Thyroid gland (tissue), 4 donors: ENCODE measurements at places on chromosomes 2 and 18. TPM values are rescaled to one million over a fixed set of nuclear protein-coding genes. Genes with fewer than 3 reads are reported as not detected.

Gene MOCOS
- total RNA-seq: 0.54 TPM

Gene UGT1A6
- total RNA-seq: 3.3 TPM

Gene RTP5
- not detected for total RNA-seq

Gene UGT1A10
- total RNA-seq: not detected

Gene COLEC11
- total RNA-seq: 2.8 TPM

Gene TUBA3E
- not detected for total RNA-seq

Gene CHN1
- 9.7 TPM for total RNA-seq

Gene PTCD3
- 189 TPM for total RNA-seq

Gene COL6A3
- total RNA-seq: 168 TPM

Gene DCDC2C
- 1.5 TPM for total RNA-seq

Gene RFX8
- not detected for total RNA-seq

Gene MROH2A
- 15.2 TPM for total RNA-seq

Gene IL1A
- 0.40 TPM for total RNA-seq

Gene RAPGEF4
- total RNA-seq: 7.9 TPM

Gene CD8A
- 1.9 TPM for total RNA-seq

Gene RABL2A
- total RNA-seq: 24.1 TPM

Gene CCDC148
- 10.7 TPM for total RNA-seq

Gene TEKT4
- 0.27 TPM for total RNA-seq

Gene DQX1
- not detected for total RNA-seq

Gene NT5C1B
- not detected for total RNA-seq

Gene REEP1
- total RNA-seq: 2.5 TPM

Gene SGPP2
- total RNA-seq: 44.3 TPM

Gene SERPINB13
- not detected for total RNA-seq

Gene IL18RAP
- total RNA-seq: 1.6 TPM

Gene SERPINB7
- not detected for total RNA-seq

Gene NTSR2
- total RNA-seq: not detected

Gene TNS1
- total RNA-seq: 179 TPM

Gene DSG1
- total RNA-seq: not detected

Gene EVX2
- total RNA-seq: not detected

Gene POLE4
- total RNA-seq: 37.6 TPM

Gene SRD5A2
- total RNA-seq: not detected

Gene SERPINB10
- total RNA-seq: not detected

Gene TMEM182
- total RNA-seq: 3.3 TPM

Gene REG3G
- not detected for total RNA-seq

Gene ACMSD
- total RNA-seq: 1.4 TPM

Gene CCDC178
- total RNA-seq: 1.4 TPM

Gene SCN9A
- total RNA-seq: 6.7 TPM

Gene EVA1A
- total RNA-seq: 13.4 TPM

Gene CXXC1
- 53.7 TPM for total RNA-seq

Gene HOXD12
- total RNA-seq: not detected

Gene HOXD4
- total RNA-seq: 1.6 TPM

Gene ANTXR1
- total RNA-seq: 103 TPM

Gene LRRTM1
- total RNA-seq: 1.2 TPM

Gene CD8B2
- not detected for total RNA-seq

Gene NEU2
- total RNA-seq: not detected

Gene PTRHD1
- total RNA-seq: 12.6 TPM

Gene PLCD4
- total RNA-seq: 3.1 TPM

Gene TP53I3
- total RNA-seq: 14.5 TPM

Gene DOK1
- total RNA-seq: 14.4 TPM

Gene RNU2-63P
- total RNA-seq: not detected
